ENCODE measurements at places on chromosomes 11 and 22.

DNA sequence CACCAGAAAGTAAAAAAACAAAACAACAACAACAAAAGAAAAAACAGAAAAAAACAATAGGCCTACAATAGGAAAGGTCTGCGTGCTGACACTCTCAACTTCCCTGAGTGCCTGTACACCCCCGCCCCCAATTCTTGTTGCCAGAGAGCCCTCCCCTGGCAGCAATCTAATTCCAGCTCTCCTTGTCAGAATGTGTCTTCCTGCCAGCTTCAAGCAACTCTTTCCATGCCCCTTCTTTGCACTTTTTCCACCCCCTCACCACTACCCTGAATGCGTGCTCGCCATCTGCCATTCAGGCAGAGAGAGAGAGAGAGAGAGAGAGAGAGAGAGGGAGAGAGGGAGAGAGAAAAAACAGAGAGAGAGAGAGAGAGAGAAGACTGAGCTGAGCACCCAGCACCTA is 245.0 kb downstream of the KIRREL3 start:
- DNase-seq = no peak

GRCh38 chr11:57477507-57478189 is 17.3 kb downstream of the RTN4RL2 start:
- DNase-seq = no peak

DNA sequence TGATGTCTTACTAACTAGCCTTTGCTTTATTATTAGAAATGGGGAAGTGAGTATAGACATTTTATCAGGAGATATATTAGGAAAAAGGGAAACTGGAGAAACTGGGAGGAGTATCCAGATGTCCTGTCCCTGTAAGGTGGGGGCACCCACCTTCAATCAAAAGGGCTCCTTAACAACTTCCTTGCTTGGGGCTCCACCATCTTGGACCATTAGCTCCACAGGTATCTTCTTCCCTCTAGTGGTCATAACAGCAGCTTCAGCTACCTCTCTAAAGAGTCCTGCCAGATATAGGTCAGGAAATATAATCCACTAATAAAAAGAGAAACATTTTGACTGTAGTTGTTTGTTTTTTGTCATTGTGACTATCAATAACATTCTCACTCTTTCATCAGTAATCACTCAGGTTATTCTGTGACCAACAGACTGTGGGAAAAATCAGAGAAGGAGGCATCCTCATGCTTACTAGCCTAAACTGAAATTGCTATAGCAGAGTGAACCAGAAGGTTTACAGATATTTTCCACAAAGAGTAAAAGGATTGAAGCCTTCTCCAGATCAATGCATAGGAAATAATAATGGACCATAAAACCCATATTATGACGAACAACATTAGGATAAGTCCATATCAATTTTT is 10.4 kb downstream of the OR51B4 start:
- DNase-seq = no peak

DNA sequence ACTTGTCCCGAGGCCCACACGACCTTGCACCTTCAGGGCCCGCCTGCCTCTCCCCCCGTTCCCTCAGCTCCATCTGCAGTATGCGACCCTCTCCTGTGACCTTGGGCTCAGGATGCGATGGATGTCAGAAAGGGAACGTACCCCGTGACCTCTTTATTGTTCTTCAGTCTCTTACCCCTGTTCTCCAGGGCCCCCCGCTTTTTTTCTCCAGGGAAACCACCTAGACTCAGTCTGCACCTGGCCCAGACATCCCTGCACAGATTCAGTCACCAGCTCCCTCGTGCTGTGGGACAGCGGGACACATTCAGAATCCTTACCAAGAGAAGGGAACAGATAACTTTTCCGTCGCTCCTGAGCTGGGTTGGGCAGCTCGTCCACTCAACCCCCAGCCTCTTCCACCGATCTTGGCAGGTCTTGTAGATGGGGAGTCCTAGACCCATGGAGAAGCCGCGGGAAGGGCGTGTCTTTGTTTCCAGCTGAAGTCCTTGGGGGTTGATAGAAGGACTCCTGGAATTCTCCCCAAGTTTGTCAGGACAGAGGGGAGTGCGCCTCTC is 1.4 kb upstream of the PHOX2A start:
- no peak for DNase-seq

DNA sequence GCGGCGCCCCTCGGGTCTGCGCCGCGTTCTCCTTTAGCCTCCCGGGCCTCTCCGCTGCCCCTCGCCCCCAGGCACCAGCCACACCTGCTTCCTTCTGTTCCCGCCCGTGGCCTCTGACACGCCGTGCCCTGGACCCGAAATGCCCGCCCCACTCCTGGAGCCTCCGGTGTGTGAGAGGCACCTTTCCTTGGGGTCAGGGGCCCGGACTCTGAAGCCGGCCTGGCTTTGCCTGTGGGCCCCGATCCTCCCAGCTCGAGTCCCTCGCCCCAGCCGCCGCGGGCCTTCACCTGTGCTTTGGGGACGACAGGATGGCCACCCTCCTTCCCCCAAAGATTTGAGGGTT is 661 bp upstream of the CDPF1 start:
- DNase-seq = no peak

DNA sequence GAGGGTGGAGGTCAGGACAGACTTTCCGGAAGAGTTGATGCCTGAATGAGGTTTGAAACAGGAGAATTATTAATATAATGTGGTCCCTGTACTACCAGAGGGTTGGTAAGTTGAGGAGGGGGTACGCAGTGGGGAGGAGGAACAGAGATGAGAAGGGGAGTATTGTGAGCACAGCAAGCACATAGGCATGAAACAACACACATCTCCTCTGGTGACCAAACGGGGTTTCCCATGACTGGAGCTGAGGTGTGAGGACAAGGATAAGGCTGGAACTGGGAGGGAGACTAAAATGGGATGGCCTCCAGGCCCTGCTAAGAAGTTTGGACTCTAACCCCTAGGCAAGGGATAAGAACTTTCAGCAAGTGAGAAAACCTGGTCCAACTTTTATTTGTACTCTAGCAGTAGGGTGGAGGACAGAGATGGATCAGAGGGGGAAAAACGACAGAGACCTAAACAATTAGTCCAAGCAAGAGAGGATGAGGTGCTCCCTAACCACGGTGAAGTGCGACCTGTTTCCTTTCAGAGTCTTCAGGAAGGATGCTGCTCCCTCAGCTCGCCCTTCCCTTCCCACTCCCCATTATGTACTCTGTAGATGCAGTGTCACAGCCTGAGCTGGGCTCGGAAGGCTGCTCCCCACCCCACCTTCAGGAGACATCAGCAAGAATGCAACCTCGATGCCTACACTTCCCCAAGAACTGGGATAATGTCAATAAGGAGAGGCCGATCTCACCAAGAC is 59.2 kb downstream of the BTG4 start:
- no peak for DNase-seq

GRCh38 chr22:45889539-45890350 is 87.2 kb downstream of the WNT7B start:
- DNase-seq = no peak

DNA sequence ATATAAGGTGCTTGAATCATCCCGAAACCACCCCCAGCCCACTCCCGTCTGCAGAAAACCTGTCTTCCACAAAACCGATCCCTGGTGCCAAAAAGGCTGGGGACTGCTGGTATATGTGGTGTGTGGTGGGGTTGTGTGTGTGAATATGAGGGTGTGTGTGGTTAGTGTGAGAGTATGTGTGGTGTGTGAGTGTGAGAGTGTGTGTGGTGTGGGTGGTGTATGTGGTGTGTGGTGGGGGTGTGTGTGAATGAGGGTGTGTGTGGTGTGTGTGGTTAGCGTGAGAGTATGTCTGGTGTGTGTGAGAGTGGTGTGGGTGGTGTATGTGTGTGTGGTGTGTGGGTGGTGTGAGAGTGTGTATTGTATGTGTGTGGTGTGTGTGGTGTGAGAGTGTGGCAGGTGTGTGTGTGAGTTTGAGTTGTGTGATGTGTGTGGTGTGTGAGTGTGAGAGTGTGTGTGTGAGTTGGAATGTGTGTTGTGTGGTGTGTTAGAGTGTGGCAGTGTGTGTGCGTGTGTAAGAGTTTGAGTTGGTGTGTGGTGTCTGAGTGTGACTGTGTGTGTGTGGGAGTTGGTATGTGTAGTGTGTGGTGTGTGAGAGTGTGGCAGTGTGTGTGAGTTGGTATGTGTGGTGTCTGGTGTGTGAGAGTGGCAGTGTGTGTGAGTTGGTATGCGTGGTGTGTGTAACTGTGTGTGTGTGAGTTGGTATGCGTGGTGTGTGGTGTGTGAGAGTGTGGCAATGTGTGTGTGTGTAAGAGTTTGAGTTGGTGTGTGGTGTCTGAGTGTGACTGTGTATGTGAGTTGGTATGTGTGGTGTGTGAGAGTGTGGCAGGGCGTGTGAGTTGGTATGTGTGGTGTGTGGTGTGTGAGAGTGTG is 6.5 kb downstream of the UPK3A start:
- DNase-seq = no peak

- no peak for DNase-seq
Observed at GRCh38 chr11:106503901-106504300, 426.4 kb downstream of the AASDHPPT start.

- DNase-seq = no peak
Observed at GRCh38 chr22:37163096-37163489, 13.4 kb upstream of the IL2RB start.

DNA sequence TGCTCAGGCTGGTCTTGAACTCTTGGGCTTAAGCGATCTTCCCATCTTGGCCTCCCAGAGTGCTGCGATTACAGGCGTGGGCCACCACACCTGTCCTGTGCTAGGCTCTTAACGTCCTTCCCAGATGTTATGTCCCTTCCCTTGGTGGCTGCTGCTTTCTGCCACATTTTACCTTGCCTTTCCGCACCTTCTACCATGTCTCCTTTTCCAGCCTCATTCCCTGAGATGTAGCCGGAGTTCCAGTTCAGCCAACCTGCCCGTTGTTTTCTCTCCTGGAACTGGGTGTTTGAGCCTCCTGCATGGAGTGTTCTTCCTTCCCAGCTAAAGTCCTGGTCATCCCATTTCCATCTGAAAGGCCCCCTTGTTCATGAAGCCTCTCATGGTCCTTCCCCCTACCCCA is 95.3 kb downstream of the PTPRJ start:
- no peak for DNase-seq

DNA sequence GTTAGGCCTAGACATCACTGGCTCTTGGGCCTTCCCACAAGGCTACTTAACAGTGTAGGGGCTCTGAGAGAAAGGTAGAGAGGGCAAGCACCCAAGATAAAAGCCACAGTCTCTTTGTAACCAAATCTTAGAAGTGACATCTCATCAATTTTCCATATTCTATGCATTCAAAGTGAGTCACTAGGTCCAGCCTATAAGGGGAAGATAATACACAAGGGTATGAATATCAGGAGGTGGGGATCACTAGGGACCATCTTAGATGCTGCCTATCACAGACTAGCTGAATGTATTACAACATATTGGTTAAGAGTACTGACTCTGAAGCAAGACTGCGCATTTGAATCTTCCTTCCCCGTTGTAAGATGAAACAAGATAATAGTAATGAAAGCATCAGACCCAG is 144.1 kb downstream of the RBFOX2 start:
- no peak for DNase-seq

GRCh38 chr22:27856386-27856785 is 54.8 kb upstream of the MN1 start:
- no peak for DNase-seq

DNA sequence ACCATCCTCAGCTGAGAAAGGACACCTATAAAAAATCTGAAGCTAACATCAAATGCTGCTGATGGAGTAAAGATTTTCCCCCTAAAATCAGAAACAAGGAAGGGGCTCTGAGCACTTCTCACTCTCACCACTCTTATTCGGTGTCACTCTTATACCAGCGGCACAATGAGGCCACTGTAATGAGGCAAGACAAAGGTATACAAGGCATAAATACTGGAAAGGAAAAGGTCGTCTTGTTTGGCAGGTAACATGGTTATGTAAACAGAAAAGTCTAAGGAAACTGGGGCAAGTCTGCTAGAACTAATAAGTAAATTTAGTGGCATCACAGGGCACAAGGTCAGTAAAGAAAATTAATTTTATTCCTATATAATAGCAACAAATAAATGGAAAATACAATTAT is 8.1 kb upstream of the MOB2 start:
- DNase-seq = no peak

All from NCI-H446 treated with DMSO at 0.1 percent for 48 hours (cell line).